ENCODE measurements at places on chromosomes 7 and 10.
A peak's percentile ranks its signal among the peaks of the same experiment; 100 is the strongest.

DNA sequence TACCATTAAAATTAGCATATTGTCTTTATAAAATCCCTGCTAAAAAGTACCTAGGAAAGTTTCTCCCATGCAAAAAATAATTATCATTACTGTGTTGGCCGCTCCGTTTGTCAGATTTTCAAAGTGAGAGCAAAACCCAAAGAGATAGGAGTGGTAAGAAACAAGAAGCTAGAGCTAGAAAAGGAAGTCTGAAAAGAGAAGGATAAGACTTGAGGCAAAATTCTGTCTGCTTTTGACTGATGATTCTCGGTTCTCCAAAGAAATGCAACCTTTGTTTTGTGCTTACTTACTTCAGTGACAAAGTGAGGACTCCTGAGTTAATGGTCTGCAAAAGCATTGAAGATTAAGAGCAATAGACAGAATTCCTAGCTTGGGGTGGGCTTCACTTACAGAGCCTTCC lies 33.3 kb upstream of the CAPZA2 start:
- DNase-seq = no peak

DNA sequence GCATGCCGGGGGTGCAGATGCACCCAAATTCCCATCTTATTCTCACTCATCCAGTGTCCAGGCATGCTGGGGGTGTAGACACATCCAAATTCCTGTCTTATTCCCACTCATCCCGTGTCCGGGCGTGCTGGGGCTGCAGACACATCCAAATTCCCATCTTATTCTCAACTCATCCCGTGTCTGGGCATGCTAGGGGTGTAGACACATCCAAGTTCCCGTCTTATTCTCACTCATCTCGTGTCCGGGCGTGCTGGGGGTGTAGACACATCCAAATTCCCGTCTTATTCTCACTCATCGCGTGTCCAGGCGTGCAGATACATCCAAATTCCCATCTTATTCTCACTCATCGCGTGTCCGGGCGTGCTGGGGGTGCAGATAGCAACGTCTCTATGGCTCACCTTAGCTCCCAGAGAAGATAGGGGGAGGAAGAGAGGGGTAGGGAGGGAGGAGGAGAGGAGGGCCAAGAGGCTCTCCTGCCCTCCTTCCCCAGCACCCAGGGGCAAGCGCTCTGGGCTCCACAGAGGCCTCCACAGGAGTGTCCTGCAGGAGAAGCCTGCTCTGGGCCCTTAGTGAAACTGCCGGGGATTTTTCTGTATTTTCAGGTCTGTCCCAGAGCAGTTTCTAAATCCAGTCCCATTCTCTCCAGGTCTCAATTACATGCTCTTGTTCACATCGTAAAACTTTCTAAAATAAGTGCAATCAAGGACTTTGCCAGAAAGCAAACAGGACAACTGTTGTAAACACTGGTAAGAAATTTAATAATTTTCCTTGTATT lies 210.8 kb downstream of the DIP2C start:
- DNase-seq = no peak

GRCh38 chr10:22135591-22135990 lies 82.2 kb downstream of the EBLN1 start:
- DNase-seq = no peak

- no peak for DNase-seq
Measured at GRCh38 chr7:4837803-4838625, 23.8 kb downstream of the PAPOLB start.

DNA sequence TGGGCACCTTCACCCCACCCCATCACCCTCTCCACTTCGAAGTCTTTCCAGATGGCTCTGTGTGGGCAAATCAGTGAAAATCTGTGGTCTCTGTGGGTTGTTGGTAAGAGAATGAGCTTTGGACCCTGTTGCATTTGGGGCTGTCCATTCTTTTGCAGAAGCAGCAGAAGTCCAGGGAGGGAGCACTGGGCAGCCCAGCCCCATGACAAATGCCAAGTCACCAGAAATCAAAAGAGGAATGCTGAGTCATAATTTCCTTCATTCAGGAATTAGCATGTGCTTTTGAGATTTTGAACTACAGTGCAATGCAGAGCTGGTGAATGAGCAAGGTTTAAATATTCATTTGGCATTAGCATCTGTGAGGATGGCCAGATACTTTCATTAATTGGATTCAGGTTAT lies 556.2 kb downstream of the LRMDA start:
- no peak for DNase-seq

GRCh38 chr10:23786594-23786993 lies 347.7 kb downstream of the OTUD1 start:
- DNase-seq = no peak

DNA sequence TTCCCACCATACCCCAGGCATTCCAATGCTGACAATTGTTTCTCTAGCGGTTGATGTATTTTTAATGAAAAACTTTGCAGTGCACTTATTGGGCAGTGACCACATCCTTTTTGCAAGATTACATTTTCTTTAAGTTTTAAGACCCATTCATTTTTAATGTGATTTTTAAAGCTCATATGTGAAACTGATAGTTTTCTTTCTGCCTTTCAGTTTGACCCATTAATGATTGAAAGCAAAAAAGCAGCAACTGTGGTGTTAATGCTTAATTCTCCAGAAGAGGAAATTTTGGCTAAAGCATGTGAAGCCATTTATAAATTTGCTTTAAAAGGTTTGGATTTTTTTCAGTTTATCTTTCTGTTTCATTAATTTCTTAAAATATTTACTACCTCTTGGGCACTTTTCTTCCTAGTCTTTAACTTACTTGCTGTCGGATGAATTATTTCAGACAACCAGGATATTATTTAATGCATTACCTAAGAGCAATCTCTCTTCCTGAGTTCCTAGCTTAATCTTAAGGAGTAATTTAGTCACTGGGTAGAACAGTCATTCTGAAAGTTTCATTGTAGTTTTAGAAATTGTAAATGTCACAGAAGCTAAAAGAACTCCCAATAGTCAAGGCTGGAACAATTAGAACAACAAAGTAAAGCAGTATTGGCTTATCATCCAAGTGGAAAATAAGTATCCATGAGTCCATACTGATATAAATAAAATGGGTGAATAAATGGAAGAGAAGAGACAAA lies 18.3 kb downstream of the ARMC3 start:
- no peak for DNase-seq

- DNase-seq = no peak
Measured at GRCh38 chr10:18455086-18455884, 196.1 kb downstream of the NSUN6 start.

- no peak for DNase-seq
Measured at GRCh38 chr10:118047157-118047719, 497 bp upstream of the RAB11FIP2 start.

DNA sequence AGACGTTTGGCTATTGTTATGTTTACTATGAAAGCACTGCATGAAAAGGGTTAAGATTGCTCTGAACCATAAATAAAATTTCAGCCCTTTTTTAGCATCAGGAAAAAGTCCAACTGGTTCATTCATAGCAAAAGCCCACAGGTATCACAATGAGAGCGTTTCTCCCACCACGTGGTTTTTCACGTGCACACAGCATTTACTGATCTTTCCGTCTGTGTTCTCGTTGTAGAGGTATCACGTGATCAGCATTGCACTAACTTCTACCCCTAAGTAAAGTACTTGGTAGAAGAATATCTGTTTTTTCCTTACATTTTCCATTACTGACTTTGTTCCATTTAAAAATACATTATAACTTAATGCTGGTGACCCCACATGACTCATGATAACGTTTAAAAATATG lies 17.8 kb upstream of the CCDC3 start:
- no peak for DNase-seq

- DNase-seq = no peak
Measured at GRCh38 chr10:95444792-95445191, 116.4 kb downstream of the SORBS1 start.

DNA sequence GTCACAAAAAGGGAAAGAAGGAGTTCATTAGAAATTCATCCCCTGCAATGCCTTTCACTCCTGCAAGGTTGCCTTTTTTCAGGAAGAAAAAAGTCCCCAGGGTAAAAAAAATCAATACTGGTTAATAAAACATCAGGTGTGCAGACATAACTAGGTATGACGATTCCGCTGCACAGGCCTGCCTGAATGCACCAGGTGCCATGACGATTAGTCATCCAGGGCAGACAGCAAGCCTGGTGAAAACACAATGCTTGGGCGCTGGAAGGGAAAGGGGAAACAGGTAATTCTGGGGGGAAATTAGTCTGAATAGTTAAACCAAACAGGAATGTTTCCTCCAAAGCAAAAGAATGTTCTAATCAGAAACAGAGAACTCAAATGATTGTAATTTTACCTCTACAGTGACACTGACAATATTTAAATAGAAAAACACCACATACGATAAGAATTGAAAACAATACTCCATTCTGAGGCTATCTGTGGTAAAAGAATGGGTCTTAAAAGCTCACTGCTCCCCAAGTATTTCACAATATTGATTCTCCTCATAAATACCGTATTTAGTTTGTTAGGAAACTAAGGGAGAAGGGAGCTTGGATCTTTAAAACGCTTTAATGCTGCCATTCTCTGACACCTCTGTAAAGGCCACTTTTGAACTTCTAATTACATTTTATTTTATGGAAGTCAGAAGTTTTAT lies 45.2 kb downstream of the VPS41 start:
- DNase-seq = no peak

DNA sequence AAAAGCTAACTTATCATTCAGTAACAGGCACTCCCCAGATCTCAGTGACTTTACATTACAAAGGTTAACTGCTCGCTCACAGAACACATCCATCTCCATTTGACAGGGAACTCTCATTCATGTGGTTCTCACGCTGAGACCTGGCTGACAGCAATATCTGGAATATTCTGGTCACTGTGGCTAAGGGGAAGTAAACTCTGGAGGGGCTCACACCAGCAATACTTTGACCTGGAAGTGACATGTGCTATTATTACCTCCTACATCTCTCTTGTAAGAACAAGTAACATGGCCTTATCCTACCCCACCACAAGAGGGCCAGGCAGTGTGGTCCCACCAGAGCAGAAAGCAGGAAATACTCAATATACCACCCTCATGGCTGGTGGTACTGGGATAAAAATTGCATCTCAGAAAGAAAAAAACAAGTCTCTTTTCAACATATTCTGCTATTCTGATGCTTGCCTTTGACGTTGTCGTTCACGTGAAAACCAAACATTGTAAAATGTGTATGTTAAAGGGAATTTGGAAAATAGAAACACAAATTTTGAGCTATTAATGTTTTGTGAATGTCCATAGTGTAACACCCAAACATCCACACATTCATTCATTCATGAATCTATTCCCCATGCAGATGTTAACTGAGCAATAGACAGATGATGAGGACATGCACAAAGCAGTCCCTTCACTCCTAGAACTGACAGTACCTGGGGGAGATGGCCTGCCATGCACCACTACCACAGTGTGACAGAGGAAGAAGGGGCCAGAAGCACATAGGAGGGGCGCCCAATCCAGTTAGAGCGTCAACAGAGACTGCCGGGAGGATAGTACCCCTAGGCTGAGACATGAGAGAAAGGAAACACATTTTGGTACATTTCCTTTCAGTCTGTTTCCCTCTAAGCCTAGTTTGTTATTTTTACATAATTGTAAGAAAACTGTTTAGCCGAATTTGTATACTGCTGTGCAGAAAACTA lies 166.0 kb upstream of the SP4 start:
- DNase-seq = peak; percentile 3

GRCh38 chr7:149599636-149600206 lies 102.1 kb upstream of the ZNF746 start:
- DNase-seq = no peak

DNA sequence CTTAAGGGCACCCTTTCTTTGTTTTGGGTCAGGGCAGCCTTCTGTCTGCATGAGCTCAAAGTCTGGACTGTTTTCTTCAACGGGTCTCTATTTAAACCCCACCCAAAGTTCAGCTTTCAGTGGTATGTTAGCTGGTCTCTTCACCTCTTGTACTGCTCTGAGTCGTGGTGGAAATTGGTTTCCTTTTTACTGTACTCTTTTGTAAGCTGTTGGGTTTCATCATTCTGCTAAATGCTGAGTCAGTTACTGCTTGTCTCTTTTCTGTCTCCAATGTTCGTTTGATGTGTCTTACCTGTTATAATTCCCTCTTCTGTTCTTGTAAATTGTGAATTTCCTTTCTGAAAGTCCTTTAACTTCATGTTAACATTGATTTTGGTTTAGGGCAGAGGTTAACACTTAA lies 64.1 kb upstream of the MALRD1 start:
- DNase-seq = no peak

- DNase-seq = no peak
Measured at GRCh38 chr7:7181519-7182155, 707 bp upstream of the C1GALT1 start.

DNA sequence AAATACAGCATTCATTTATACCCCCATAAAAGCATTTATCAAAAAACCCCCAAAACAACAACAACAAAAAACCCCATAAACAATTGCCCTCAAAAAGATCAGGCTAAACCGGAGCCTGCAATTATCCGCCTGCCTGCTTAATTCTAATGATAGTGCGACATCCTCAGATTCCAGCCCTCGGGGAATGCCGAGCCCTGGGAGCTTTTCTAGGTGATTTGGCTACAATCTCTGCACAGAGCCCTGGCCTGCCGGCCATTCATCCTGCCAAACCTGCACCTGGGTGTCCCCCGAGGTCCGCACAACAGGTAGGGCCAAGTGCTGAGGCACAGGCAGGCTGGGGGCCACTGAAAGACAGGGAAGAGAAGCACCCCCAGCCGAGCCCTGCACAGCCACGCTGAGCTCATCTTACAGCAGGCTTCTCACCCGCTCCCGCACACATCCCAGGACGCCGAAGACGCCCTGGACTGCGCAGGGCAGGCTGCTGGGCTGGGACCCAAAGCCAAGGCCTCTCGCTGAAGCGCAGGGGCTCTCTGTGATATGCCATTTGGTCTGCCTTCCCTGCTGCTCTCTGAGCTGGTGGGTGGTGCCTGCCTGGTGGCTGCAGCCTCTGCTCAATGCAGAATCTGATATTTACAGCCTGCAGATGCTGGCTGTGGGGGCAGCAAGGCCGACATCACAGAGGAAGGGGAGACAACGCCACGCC lies 57.5 kb downstream of the CAMK2B start:
- DNase-seq = no peak

DNA sequence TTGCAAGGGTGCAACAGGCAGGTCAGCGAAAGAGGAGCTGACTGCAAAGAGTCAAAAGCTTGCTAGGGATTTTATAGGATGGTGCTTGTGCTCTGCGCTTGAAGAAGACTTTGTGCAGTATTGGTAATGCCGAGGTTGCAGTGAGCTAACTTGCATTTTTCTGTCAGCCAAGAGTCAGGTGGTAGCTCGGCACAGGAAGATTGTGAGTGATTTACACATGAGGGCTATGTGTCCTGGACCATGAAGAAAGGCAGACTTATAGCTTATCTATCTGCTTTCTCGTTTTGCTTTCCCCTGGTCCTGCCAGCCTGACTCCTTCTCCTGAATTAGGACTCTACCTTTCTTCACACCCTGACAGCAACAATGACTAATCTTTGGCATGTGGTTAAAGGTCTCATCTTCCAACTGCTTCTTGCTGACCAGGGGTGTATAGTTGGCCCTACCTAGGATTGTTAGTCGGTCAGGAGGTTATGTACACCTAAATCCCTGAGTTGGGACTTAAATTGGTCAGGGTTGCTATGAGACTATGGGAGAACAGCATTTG lies 4.1 kb upstream of the SYPL1 start:
- no peak for DNase-seq

GRCh38 chr10:131177431-131178327 lies 133.8 kb downstream of the TCERG1L start:
- no peak for DNase-seq

GRCh38 chr10:33336582-33337325 lies 2.3 kb upstream of the NRP1 start:
- no peak for DNase-seq
